ENCODE measurements at places on chromosomes 6 and 20. TPM values are rescaled to one million over a fixed set of nuclear protein-coding genes. Genes with fewer than 3 reads are reported as not detected.

Gene WFDC5
- not detected for total RNA-seq

Gene HCRTR2
- not detected for total RNA-seq

Gene CALHM6
- 20.6 TPM for total RNA-seq

Gene CD83
- 54.8 TPM for total RNA-seq

Gene C6orf58
- total RNA-seq, result not detected

Gene SLC13A3
- 0.63 TPM for total RNA-seq

Gene CDH4
- total RNA-seq, result 0.18 TPM

Gene ARMH2
- total RNA-seq, result 1.2 TPM

Gene STMND1
- total RNA-seq, result not detected

Gene C6orf120
- 13.9 TPM for total RNA-seq

Gene RIPOR2
- 312 TPM for total RNA-seq

Gene LRRN4
- total RNA-seq, result not detected

Gene CAPN11
- not detected for total RNA-seq

Gene DDO
- 0.50 TPM for total RNA-seq

Gene DPPA5
- not detected for total RNA-seq

Gene CPNE5
- total RNA-seq, result 8.5 TPM

Gene C6orf62
- total RNA-seq, result 129 TPM

Gene OXT
- total RNA-seq, result not detected

Gene FRMD1
- not detected for total RNA-seq

Gene SNAP25
- total RNA-seq, result not detected

Gene GHRH
- total RNA-seq, result not detected

Gene PDSS2
- total RNA-seq, result 15.5 TPM

Gene GJA1
- not detected for total RNA-seq

Gene SYNGAP1
- total RNA-seq, result 43.5 TPM

Gene SEMG1
- total RNA-seq, result not detected

Gene TBC1D32
- total RNA-seq, result 8.9 TPM

Gene ARHGAP40
- total RNA-seq, result not detected

Gene IL17F
- total RNA-seq, result not detected

Gene PABPC1L
- 64.9 TPM for total RNA-seq

Gene PHACTR1
- 5.4 TPM for total RNA-seq

Gene HLA-E
- total RNA-seq, result 2,048 TPM

Gene PXMP4
- 6.2 TPM for total RNA-seq

Gene ZBTB2
- total RNA-seq, result 36.9 TPM

Gene ADGRF1
- total RNA-seq, result not detected

Gene RBBP8NL
- total RNA-seq, result not detected

Gene ANKEF1
- total RNA-seq, result 1.8 TPM

Gene B3GALT4
- total RNA-seq, result 22.7 TPM

Gene EFCAB8
- total RNA-seq, result 1.2 TPM

Gene YIPF3
- 59.3 TPM for total RNA-seq

Gene ABHD16B
- total RNA-seq, result not detected

Gene IPCEF1
- 53.2 TPM for total RNA-seq

Gene VWA7
- total RNA-seq, result 3.2 TPM

Gene TP53INP2
- 30.7 TPM for total RNA-seq

Gene APOM
- 2.7 TPM for total RNA-seq

Gene RIMS4
- not detected for total RNA-seq

Gene PRICKLE4
- not detected for total RNA-seq
